ENCODE measurements at places on chromosomes 6 and 20. TPM values are rescaled to one million over a fixed set of nuclear protein-coding genes. Genes with fewer than 3 reads are reported as not detected.
A peak's percentile ranks its signal among the peaks of the same experiment; 100 is the strongest.

ISM1 gene
- not detected for total RNA-seq

- H3K36me3 ChIP-seq, result no peaks in the 10 kb centered on the region
- H3K27ac ChIP-seq, result no peak overlapping the region
- no peak for DNase-seq
- no peak overlapping the region for H3K4me3 ChIP-seq
- peaks cover 23% of the 10 kb centered on the region for H3K27me3 ChIP-seq
- H3K4me1 ChIP-seq, result peaks cover 29% of the 10 kb centered on the region
These were observed 2.1 kb upstream of the CDKN1A start for GRCh38 chr6:36676141-36677058.

DNA sequence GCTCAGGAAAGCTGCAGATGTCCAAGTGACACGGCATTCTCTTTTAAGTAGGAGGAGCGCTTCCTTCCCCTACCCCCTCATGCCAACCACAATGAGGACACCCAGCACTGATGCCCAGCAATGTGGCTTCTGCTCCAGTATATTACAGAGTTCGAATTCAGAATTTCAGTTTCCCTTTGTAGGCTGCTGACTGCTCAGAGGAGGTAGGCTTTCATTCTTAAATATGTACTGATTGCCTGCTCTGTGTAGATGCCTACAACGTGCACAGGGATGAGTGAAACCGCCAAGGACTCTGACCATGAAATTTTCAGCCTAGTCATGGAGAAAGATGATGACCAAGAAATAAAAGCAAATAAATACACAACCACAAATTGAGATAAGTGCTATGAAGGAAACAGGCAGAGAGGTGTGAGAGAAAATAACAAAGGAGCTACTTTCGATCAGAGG, 50.9 kb upstream of the TNFAIP3 start:
- peaks cover 31% of the 10 kb centered on the region for H3K4me1 ChIP-seq
- H3K27ac ChIP-seq, result peak overlapping the region; percentile 52
- no peak for DNase-seq
- H3K27me3 ChIP-seq, result no peaks in the 10 kb centered on the region
- no peak overlapping the region for H3K4me3 ChIP-seq
- no peaks in the 10 kb centered on the region for H3K36me3 ChIP-seq

GRCh38 chr6:132995432-132995831, 181.1 kb downstream of the RPS12 start:
- H3K36me3 ChIP-seq, result no peaks in the 10 kb centered on the region
- H3K27ac ChIP-seq, result no peak overlapping the region
- no peak for DNase-seq

- no peaks in the 10 kb centered on the region for H3K36me3 ChIP-seq
- peaks cover 7% of the 10 kb centered on the region for H3K27me3 ChIP-seq
- no peaks in the 10 kb centered on the region for H3K4me1 ChIP-seq
- H3K4me3 ChIP-seq, result no peak overlapping the region
These were observed 80.7 kb downstream of the ANKRD60 start for GRCh38 chr20:58147628-58148370.

DNA sequence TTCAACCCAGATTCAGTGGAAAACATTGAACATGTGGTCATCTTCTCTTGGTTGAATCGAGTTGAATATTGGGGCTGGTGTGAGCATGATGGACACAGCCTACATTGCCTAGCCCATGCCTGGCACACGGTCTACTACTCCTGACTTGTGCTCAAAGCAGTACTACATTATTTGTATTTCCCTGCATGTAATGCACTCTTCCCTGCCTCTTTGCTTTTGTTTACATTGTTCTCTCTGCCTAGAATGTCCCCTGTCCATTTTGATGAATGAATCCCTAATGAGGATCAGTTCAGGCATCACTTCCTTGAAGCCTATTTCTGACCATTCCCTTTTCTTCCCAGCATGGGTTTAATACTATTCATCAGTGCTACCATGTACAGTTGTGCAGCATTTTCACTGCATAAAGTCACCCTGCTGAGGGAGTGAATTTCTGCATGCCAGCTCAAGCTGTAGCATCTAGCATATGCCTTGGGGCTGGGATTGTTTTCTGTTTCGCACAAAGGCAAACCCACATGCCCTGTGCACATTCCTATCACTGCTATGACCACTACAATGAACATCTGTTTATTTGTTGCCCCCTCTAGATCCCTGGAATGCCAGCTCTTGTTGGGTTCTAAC, 75.3 kb upstream of the CCN6 start:
- no peak overlapping the region for H3K27ac ChIP-seq
- no peaks in the 10 kb centered on the region for H3K4me1 ChIP-seq
- H3K36me3 ChIP-seq, result no peaks in the 10 kb centered on the region
- H3K4me3 ChIP-seq, result no peak overlapping the region
- no peak for DNase-seq
- H3K27me3 ChIP-seq, result peaks cover 18% of the 10 kb centered on the region

DNA sequence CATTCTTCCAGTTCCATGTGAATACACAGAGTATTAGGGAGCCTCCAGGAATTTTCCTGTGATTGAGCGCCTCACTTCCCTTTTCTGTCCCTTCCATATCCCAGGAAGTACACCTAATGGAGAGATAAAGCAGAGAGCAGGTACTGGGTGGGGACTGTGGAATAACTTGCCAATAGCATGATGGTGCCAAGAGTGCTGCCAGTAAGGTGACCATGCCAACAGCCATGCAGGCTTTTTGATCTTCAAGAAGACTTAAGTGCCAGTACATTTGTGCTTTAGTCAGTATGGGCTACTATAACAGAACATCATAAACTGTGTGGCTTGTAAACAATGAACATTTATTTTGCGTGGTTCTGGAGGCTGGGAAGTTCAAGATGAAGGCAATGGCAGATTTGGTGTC, 160.2 kb upstream of the RIMS1 start:
- H3K27me3 ChIP-seq, result no peaks in the 10 kb centered on the region
- no peak overlapping the region for H3K27ac ChIP-seq
- H3K36me3 ChIP-seq, result no peaks in the 10 kb centered on the region
- H3K4me3 ChIP-seq, result no peak overlapping the region
- DNase-seq, result no peak

DNA sequence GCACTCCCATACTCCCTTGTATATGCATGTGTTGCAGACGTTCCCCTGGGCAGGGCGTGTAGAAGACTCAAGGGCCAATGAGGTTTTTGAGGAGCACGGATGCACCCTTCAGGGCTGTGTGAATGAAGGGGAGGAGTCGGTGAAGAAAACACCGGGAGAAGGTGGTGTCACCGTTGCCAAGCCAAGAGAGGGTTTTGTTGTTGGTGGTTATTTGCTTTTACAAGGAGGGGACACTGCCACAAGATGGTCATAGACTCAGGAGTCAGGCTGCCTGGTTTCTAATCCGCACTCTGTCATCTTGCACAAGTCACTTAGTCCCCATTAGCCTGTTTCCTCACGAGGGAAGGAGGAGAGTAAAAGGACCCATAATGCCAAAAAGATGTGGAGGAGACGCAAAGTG, 124.0 kb downstream of the PXDC1 start:
- peaks cover 63% of the 10 kb centered on the region for H3K27me3 ChIP-seq
- H3K4me3 ChIP-seq, result no peak overlapping the region
- no peaks in the 10 kb centered on the region for H3K36me3 ChIP-seq
- no peak overlapping the region for H3K27ac ChIP-seq
- DNase-seq, result no peak
